Fibroblast of skin of left quadriceps (primary cell): ENCODE measurements at places on chromosomes 12 and 14.

- DNase-seq: no peak
Measured at GRCh38 chr14:104693482-104694431, 4.3 kb downstream of the INF2 start.

- no peak for DNase-seq
Measured at GRCh38 chr12:5213990-5214389, 170.3 kb downstream of the KCNA5 start.

- no peak for DNase-seq
Measured at GRCh38 chr12:29771786-29772185, 12.0 kb downstream of the TMTC1 start.

GRCh38 chr14:34359420-34360117 lies 102.5 kb downstream of the SPTSSA start:
- no peak for DNase-seq

DNA sequence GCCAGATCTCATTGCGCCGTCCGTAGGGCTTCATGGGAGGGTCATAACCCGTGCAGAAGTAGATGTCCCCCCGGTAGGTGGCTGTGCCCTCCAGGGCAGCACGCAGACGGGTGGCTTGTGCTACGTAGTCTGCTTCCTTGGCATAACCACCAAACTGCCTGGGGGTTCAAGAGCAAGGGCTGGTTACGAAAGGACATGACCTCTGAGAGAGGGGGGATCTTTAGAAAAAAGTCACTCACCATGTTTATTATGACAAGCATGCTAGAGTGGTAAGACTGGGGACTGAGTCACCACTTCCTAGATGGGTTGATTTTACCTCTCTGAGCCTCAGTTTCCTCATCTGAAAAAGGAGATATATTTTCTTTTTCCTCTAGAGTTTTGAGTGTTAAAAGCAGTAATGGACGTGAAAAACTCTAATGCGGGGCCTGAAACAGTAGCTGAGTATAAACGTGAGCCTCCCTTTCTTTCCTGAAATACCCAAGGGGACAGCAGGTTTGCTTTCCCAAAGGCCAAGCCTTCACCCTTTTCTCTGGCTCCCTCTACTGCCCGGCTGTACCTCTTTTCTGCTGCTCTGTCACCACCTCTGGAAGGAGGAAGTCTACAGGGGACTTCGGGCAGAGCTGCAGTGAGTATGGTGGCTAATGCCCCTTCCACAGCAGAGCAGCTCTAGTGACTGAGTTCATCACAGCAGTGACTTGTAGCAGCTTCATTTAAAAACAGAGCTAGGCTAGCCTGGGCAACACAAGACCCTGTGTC lies 23.5 kb upstream of the GPRC5D start:
- no peak for DNase-seq

GRCh38 chr14:79028281-79028680 lies 858.1 kb downstream of the NRXN3 start:
- no peak for DNase-seq

DNA sequence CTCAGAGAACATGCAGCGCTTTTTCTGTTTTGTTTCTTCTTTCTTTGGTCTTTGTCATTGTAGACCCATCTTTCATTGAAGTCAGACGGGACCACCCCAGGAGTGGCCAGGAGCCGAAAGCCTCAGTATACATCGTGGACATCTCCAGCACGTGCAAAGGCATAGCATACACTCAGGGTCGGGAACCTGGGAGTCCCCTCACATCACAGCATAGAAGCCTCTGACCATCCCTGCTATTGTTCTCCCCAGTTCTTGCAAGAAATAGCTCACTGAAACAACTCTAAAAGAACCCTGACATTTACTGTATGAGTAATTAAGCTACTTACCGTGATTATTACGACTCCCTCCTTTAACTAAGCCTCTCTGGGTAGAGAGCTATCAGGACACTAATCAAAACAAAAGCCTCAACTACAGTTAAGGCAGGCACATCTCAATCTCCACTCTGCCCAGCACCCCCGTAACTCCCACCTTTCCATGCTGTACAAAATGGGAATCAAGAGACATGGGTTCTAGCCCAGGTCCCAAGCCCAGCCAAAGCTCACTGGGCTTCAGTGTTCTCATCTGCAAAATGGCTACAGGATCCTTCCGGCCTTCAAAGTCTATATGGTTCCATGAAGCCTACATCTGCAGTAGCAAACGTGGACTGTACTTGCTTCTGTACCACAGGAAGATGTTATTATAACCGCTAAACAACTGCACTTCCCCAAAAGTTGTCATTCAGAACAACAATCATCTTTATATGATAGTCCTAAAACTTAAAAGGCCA lies 6.7 kb downstream of the CCDC88C start:
- no peak for DNase-seq

GRCh38 chr12:68794653-68795251 lies 13.2 kb upstream of the MDM2 start:
- no peak for DNase-seq

GRCh38 chr14:32709027-32709426 lies 229.7 kb upstream of the NPAS3 start:
- DNase-seq: peak; percentile 69

- no peak for DNase-seq
Measured at GRCh38 chr14:72731252-72732020, 162.5 kb downstream of the DPF3 start.

- no peak for DNase-seq
Measured at GRCh38 chr14:31926123-31926522, 151.0 kb upstream of the ARHGAP5 start.

- DNase-seq: no peak
Measured at GRCh38 chr12:26014085-26014484, 55.6 kb downstream of the RASSF8 start.
